ENCODE measurements at places on chromosomes 7 and 10.

DNA sequence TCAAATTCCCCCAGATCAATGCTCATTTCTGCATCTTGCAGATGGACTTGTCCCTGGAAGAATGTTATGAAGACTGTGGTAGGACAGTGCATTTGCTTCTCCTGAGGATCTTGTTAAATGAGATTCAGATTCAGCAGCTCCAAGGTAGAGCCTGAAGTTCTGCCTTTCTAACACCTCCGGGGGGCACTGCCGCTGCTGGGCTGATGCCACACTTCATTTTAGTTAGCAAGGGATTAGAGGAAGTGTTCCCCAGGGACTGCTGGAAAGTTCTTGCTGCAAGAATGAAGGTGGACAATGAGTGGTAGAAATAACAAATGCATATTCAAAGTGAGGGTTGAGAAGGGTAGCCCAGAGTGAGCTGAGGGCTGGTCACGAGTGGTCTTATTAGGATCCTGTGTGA is 434.3 kb upstream of the AKR1E2 start:
- DNase-seq = no peak

- peak; percentile 25 for DNase-seq
These were observed 86.1 kb upstream of the DNAJB6 start for GRCh38 chr7:157250605-157251228.

DNA sequence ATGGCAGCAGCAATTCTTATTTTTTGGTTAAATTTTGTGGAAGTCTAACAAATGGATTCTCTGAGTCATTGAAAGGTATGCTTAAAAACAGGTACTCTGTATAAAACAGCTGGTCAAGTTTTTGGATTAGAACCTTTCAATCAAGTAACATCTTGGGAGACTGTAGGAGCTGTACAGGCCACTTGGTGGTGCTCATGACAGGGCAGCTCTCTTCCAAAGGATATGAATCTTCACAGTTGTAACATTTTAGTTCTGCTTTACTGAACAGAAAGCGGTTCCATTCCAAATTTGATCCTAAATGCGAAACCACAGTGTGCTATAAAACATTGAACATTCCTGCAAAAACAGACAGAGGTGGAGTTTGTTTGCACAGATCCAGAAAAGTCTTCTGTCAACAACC is 44.5 kb upstream of the AGR3 start:
- DNase-seq = no peak

DNA sequence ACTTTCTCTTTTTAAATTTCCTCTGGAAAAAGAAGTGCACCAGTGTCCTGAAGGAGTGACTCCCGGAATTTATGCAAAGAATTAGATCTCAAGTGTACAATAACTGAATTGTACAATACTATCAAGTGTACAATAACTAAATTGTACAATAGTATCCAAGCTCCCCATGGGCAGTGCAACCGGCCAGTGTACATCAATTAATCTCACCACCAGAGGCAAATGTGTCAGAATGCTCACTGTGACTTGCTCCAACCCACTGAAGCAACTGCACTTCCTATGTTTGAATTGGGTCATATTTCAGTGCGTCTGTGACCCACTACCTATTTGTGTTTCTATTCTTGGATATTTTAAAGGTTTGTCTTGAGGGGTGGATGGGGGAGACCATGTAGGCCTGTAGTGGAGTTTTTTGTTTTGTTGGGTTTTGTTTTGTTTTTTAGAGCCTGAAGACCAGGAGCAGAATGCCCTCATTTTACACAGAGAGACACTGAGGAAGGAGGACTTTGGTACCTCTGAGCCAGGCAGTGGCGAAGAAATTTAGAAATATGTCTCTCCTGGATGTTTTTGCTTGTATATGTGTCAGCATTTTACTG is 78.5 kb upstream of the CTTNBP2 start:
- no peak for DNase-seq

DNA sequence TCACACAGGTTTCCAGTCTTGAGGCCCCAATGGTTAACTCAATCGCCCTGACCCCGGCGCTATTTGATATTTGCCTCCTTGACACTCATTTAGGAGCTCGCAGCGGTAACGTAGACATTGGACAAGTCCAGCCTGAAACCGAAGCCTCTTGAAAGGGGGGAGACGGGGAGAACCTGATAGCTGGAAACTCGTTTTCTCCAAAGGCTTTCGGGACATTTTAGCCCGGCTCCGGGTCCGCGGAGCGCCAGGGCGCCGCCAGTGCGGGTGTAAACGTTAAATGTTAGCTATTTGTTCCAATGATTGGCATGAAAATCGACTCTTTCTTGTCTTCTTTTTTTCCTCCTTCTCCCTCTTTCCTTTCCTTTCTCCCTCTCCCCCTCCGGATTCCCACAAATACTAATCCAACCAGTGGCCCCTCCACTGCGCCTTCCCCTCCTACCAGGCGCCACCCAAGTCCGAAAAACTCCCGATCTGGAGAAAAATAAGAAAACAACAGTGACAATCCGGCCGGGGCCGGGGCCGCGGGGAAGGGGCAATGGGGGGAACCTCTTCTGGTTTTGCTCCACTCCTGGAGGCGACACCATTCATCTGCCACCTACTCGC is 17.2 kb upstream of the GATA3 start:
- no peak for DNase-seq
